CD4-positive, alpha-beta T cell treated with Interleukin-15 for 4 hours (primary cell): ENCODE measurements at places on chromosomes 12 and 14.

- DNase-seq: no peak
These were observed 140.4 kb upstream of the FRMD6 start for GRCh38 chr14:51511265-51511664.

DNA sequence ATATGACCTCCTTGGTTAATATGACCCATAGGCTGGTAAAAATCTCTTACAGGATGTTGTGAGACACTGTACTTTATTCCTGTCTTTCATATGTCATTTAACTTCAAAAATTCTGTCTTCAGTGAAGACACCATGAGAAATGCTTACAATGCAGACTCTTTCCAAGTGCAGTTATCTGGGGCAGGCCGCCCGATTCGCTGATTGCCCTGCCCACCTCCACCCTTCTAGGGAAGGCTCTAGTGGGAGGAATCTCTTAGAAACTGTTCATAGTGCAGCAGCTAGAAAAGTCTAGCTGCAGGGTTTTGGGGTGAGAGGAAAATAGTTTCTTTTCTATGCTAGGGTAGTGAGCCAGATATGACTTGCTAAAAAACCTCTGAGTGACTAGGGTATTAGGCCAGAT, 15.0 kb upstream of the CIPC start:
- no peak for DNase-seq

DNA sequence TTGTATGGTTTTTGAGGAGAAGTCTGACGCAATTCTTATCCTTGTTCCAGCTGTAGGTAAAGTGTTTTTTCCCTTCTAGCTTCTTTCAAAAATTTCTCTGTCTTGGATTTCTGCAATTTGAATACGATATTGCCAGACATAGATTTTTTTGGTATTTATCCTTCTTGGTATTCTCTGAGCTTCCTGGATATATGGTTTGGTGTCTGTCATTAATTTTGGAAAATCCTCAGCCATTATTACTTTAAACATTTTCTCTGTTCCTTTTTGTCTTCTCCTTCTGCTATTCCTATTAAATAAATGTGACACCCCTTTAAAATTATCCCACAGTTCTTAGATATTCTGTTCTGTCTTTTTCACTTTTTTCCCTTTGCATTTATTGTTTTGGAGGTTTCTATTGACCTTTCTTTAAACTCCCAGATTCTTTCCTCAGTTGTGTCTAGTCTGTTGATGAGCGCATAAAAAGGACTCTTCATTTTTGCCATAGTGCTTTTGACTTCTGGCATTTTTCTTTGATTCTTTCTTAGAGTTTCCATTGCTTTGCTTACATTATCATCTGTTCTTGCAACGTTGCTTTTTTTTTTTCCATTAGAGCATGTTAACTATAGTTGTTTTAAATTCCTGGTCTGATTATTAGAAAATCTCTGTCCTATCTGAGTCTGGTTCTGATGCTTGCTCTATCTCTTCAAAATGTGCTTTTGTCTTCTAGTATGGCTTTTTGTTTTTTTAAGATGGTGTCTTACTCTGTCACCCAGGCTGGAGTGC, 129.1 kb downstream of the MSRB3 start:
- DNase-seq: no peak

DNA sequence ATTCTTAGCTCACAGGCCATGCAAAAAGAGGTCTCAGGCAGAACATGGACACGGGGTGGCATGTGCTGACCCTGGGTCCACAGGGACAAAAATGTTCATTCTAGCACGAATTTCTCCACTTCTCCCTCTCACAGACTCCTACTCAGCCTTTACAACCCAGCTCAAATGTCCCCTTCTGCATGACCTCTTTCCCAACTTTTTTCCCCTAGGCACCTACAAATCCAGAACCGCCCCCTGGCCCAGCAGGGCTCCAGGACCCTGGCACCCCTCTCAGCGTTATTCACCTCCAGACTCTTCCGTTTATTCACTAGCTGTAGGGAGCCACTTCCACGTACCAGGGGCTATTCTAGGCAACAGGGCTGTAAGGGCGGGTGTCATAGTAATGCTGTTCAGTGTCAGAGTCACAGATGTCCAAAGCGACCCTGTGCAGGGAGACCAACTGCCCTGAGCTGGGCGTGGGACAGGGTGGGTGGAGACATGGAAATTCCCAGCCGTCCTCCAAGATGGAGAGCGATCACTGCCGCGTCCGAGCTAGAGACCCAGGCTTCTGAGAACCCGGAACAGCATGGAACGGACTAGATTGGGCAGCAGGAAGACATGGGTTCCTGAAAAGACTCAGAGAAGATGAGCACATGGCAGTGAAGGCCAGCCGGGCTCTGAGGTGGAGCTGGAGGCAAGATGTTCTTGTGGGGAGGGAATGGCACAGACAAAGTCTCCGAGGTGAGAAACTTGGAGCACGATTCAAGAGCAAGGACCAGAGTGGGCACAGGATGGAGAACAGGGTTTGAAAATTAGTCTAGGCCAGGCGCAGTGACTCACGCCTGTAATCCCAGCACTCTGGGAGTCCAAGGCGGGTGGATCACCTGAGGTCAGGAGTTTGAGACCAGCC, 274.9 kb upstream of the RTL1 start:
- DNase-seq: no peak

DNA sequence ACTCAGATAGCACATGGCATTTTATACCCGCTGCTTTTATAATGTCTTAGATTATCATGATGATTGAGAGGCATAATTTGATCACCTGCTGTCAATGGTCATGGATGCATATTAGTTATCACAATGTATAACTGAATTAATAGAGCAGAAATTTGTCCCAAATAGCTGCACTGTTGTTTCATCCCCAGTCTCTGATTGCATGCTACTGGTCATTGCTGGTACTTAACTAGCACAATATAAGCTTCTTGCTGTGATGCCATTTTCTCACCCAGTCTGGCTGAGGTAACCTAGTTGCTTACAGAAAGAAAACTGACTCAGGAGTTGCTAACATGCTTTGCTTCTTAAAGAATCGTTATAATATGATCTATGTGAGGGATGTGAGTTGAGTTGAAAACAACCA, 76.8 kb upstream of the PLEKHA5 start:
- DNase-seq: no peak

GRCh38 chr12:130334937-130335336, 2.8 kb upstream of the PIWIL1 start:
- no peak for DNase-seq

DNA sequence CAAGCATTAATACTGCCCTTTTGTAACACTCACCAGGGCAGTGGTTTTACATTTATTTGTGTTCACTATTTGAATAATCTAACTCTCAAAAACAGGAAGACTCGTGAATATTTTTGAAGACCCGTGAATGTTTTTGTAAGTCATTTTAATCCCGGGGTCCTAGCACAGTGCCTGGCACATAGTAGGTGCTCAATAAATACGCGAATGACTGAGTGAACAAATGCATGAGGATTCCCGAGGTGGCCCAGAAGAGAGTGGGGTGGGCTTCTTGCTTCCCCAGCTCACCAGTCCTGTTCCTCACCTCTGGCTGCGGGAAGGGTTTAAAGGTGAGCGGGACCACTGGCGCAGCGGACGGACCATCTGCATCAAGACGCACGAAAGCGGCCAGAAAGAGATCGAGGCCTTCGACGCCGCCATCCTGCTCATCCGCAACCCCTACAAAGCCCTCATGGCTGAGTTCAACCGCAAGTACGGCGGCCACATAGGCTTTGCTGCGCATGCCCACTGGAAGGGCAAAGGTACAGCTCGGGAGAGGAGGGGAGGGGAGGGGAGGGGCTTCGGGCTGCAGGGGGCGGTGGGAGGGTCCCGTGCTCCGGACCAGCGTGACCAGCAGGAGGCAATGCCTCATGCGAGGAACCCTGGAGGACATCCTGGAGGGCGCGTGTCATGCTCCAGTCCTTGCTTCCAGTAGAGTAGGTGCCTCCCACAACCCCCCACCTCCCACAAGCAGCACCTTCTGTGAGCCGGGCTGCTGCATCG, 98.9 kb downstream of the CMKLR1 start:
- DNase-seq: no peak

DNA sequence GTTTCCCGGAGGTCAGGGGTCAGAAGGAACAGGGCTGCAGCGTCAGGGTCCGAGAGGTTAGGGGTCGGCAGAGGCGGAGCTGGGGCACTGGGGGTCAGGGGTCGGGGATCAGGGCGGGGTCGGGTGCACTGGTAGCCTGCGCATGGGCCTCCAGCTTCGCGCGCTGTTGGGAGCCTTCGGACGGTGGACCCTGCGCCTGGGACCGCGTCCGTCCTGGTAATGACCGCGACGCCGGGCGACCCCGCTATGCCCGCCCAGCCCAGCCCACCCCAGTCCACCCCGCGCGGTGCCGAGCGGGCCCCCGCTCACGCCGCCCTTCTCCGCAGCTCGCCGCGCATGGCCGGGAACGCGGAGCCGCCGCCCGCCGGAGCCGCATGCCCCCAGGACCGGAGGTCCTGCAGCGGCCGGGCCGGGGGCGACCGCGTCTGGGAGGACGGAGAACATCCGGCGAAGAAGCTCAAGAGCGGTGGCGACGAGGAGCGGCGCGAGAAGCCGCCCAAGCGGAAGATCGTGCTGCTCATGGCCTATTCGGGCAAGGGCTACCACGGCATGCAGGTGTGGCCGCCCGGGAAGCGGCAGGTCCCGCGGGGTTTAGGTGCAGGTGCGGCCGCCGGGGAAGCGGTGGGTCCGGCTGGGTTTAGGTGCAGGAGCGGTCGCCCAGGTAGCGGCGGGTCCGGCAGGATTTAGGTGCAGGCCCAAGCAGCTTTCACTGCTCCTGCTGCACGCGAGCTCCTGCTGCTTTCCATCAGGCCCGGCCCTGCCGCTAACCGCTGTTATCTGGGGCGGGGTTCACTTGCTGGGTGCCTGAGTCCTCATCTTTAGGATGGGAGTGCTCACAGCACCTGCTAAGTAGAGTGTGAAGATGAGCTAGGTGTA, 743 bp downstream of the PUS1 start:
- DNase-seq: peak; percentile 22

- no peak for DNase-seq
These were observed 207.6 kb downstream of the MED13L start for GRCh38 chr12:116069943-116070342.

DNA sequence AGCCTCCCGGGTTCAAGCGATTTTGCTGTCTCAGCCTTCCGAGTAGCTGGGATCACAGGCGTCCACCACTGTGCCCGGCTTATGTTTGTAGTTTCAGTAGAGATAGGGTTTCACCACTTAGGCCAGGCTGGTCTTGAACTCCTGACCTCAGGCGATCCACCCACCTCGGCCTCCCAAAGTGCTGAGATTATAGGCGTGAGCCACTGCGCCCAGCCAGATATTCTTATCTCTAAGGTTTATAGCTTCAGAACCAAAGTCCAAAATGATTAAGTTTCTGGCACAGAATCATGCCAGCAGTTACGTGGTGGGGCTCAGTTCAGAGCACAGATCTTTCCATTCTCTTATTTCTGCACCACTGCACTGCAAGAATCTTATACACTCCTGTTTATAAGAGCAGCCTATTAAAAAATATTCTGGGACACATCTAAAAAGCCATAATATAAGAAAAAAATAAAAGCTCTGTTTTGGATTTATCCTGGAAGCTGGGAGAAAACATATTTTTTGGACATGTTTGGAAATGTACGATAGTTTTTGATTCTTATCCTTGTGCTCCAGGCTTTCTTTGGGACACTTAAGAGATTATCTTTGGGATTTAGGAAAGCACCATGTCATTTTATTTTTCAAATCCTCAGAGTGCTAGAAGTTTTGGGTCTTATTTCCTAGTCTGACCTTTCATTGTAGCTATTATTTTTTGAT, 129.6 kb downstream of the LMNTD1 start:
- DNase-seq: no peak

- DNase-seq: peak; percentile 52
These were observed at the start of gene B4GALNT1 for GRCh38 chr12:57632958-57633840. TSS of gene B4GALNT1 (minus strand) at chr12:57633201. CDS start at chr12:57632132, 1,069 bp downstream.

- no peak for DNase-seq
These were observed 120.2 kb upstream of the RAP1B start for GRCh38 chr12:68490476-68490875.

DNA sequence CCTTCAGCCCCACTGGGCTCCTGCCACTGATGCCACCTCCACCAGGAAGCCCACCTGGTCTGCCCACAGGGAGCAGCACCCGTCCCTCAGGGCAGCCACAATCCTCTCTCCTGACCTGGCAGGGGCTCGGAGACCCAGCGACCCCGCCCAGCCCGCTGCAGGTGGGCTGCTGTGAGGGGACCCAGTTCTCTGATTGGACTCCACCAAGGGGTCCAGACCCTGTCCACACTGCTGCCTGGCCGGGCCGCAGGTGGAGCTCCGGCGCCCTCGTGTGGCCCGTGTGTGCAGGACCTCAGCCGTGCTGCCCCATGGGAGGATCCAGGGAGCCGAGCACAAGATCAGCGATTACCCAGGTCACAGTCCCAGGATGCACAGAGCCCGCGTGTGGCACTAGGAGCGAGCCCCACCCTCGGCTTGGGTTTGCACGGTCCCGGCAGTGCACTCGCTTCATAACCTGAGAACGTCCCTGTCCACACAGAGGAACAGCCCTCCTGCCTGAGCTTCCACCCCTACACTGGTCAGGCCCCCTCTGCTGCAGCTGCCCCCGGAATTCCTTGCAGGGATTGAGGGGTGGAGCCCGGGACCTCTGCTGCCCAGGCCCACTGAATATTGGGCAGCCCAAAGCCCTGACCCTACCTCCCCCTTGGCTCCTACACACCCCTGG, 35.4 kb upstream of the TMEM179 start:
- DNase-seq: peak; percentile 12

- DNase-seq: no peak
These were observed 41.9 kb downstream of the SLC6A12 start for GRCh38 chr12:171743-172676.

DNA sequence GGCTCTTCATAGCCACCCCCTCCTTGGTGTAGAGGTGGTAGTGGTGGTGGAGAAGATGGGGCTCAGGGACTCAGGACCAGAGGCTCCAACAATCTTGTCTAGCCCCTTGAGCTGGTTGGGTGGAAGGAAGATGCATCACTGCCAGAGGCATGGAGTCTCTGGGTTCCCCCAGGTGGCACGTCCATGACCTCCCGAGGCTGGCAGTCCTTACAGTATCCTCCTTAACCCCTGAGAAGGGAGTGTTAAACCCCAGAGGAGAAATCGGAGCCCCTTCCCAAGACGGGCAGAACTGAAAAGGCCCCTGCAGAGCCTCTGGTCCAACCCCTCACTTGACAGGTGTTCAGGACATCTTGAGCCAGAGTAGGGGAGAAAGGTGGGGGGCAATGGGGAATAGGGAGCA, 9.1 kb downstream of the KRT83 start:
- no peak for DNase-seq

GRCh38 chr12:47065546-47065945, 13.9 kb upstream of the PCED1B start:
- no peak for DNase-seq

GRCh38 chr14:66254038-66254437, 232.1 kb upstream of the CCDC196 start:
- no peak for DNase-seq
